Hepatocyte (in vitro differentiated cells): ENCODE measurements at places on chromosomes 12 and 14. TPM values are rescaled to one million over a fixed set of nuclear protein-coding genes. Genes with fewer than 3 reads are reported as not detected.

The PPFIA2 gene
- 1.2 TPM in 1 of 2 replicates, not detected in the other for polyA plus RNA-seq

DNA sequence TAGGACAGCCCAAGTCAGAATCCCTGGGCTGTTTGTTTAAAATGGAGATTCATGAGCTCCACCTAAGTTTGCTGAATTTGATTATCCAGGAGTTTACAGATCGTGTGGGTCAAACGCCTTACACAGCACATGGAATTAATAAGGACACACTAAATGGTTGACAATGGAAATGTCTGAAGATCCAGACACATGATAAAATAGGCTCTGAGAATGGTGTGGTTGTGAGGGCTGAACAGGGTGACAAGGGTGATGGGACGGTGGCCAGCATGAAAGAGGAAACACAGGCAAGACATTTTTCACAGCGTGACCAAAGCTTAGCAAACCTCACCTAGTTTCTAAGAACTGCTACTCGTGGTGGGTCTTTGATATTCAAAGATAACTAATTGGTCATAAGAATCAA lies 12.5 kb downstream of the VWF start:
- DNase-seq: no peak

The PYM1 gene
- polyA plus RNA-seq: 39.9 and 51.1 TPM in 2 replicates

The GPHN gene
- polyA plus RNA-seq: 10.7 and 14.8 TPM in 2 replicates

- DNase-seq: peak; percentile 46
Observed at GRCh38 chr12:76266797-76267196, 81.4 kb downstream of the BBS10 start.

The KRT6A gene
- 0.54 and 2.3 TPM in 2 replicates for polyA plus RNA-seq

GRCh38 chr12:16348435-16349130 lies 1.1 kb downstream of the MGST1 start:
- no peak for DNase-seq

DNA sequence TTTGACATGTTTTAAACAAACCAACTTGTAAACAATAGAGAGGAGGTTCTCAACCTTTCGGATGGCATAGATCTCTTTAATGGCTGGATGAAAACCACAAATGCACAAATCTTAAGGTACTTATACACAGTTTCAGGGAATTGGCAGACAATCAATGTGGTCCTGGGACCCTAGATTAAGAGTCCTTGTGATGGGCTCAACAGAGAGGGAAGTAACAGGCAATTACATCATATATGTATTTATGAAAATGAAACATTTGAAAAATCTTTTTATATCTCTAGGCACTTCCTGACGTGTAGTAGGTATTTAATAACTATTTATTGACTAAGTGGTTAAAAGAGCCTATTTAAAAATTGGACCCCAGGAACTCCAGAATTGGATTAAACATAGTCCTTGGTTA lies 897 bp downstream of the ACTR10 start:
- no peak for DNase-seq

GRCh38 chr14:75392686-75393641 lies 34.9 kb upstream of the JDP2 start:
- DNase-seq: no peak

The TMCC3 gene
- 4.0 and 5.7 TPM in 2 replicates for polyA plus RNA-seq

- no peak for DNase-seq
Observed at GRCh38 chr14:97724265-97724731, 927.1 kb downstream of the VRK1 start.

DNA sequence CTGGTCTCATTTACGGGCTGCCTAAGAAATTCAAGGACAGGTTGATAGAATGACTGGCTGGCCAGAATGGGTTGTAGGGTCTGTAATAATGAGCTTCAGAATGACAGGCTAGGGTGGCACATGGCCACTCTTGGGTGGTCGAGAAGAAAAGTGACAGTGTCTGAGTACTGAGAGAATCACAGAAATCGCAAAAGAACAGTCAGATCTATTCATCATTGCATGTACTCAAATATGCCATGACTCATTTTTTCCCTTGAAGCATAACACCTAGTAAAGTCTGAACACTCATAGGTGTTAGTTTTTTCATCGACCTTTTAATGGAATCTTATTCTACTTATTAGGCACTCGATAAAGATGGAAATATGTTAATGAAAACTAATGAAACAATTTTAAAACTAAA lies 37.8 kb upstream of the SEL1L start:
- no peak for DNase-seq

DNA sequence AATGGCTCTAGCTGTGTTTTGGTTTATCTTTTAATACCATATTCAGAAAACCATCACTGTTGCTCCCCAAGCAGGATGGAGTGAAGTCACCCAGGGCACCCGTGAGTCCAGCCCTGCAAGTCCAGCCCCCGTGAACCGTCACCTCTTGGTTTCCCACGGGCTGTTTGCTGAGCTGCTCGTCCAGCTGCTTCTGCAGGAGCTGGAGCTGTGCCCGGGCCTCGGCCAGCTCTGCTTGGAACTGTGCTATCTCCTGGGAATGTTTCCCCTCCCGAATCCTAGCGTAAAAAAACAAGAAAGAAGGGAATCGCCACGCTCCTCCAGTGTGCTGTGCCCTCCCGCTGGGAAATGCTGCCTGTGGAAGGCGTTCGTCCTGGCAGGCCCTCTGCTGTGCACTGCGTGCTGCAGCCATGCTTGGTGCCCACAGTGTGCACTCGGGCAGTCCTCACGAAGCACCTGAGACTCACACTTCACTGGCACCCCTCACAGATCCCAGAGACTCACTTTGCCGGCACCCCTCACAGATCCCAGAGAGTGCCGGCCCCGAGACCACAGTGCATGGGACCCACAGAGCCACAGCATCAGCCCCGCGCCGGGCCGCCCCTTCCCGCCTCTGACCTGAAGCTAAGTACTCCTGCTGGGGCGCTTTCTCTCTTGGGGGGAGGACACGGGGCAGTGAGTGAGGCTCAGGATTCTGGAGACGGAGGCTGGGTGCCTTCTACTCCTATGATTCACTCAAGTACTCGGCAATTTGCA lies 15.4 kb upstream of the ANKLE2 start:
- no peak for DNase-seq

DNA sequence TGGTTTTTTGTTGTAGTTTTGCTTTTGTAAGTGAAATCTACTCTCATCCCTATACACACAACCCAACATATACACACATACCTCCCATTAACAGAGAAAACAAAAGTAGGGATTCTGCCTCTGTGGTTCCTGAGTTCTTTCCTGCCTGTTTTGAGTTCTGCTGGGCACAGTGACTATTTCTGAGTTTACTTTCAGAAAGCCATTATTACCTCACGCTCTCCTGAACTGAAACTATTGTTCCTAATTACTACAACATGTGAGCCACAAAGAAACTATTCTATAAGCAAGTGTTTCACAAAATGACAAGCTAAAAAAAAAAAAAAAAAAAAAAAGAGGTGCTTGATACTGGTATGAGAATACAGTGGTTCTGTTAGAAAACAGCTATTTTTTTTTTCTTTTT lies 110.9 kb downstream of the ALG10B start:
- no peak for DNase-seq

- no peak for DNase-seq
Observed at GRCh38 chr12:52546126-52546525, 6.8 kb downstream of the KRT71 start.

The UNG gene
- 35.3 and 41.2 TPM in 2 replicates for polyA plus RNA-seq

GRCh38 chr12:69834147-69834546 lies 9.1 kb downstream of the MYRFL start:
- DNase-seq: no peak

- peak; percentile 55 for DNase-seq
Observed at GRCh38 chr14:59632381-59632780, 55.8 kb upstream of the CCDC175 start.

DNA sequence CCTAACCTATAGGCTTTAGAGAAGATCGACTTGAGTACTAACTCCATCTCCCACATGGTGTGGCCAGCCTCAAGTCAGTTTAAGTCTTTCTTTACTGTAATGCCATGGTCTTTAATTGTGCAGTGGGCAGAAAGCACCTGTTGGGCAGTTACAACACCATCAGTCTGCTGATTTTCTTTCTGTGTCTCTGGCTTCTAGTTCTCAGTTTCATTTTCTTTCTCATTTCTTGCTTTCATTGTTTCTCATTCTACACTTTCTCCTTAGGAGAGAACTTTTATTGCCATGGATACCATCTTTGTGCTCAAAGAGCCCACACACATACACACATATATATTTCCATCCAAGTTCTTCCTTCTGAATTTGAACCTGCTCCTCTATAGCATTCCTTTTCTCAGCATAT lies 96.1 kb upstream of the SLC16A7 start:
- no peak for DNase-seq

- DNase-seq: no peak
Observed at GRCh38 chr12:87201598-87201997, 827.6 kb downstream of the C12orf50 start.

- DNase-seq: no peak
Observed at GRCh38 chr12:92110083-92110640, 35.5 kb downstream of the BTG1 start.

DNA sequence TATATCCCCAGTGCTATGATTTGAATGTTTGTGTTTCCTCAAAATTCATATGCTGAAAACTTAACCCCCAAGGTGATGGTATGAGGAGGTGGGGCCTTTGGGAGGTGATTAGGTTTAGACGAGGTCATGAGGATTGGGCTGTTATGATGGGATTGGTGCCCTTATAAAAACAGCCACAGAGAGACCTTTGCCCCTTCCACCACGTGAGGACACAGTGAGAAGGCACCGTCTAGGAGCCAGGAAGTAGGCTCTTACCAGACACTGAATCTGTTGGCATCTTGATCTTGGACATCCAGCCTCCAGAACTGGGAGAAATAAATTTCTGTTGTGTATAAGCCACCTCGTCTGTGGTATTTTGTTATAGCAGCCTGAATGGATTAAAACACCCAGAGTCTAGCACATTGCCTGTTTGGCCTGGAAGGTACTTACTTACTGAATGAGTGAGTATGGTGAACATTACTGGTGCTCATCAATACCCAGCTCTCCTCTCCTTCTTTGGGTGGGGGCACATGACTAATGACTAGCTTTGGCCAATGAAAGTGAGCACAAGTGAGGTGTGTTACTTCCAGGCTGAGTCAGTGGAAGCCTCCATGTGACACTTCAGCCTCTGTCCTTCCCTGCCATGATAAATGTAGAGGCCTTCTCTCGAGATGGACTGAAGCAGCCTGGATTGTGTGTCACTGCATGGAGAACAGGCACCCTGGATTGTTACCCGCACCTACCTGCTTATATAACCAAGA lies 72.4 kb upstream of the CHST11 start:
- no peak for DNase-seq

DNA sequence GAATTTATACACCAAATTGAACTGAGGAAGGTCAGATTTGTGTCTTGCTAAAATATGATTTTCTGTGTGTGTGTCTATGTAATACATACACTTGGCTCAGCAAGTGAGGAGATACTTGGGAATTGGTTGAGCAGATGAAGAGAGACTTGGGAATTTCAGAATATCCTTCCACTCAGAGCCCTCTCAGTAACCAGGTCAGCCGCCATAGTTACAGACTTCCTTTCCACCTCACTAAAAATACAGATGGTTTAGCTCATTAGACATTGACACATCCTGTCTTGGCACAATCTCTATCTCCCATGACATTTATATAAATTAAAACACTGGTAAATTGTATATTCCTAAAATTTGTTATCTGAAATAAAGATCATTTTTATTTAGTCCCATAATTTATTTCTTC lies 15.9 kb downstream of the PIK3C2G start:
- no peak for DNase-seq

The DDX47 gene
- polyA plus RNA-seq: 51.6 and 56.2 TPM in 2 replicates

The PRH2 gene
- 0.36 TPM in 1 of 2 replicates, not detected in the other for polyA plus RNA-seq

- no peak for DNase-seq
Observed at GRCh38 chr12:94769047-94769420, 118.7 kb upstream of the TMCC3 start.

The ACSM4 gene
- polyA plus RNA-seq: not detected in 2 replicates

DNA sequence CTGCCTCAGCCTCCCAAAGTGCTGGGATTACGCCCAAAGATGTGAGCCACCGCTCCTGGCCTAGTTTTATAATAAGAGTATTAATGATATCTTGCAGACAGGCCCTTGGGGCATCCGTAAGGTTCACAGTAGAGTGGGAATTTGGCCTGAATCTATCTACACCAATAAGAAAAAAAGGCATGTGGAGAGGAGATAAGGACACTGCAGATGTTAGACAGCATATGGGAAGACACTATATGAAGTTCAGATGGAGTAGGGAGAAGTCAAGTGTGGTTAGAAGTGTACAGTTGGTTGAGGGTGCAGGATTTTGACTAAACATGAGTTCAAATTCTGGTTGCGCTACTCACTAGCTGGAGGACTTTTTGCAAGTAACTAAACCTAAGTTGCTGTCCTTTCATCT lies 8.5 kb upstream of the TTC8 start:
- no peak for DNase-seq

The TMPRSS12 gene
- 0.11 TPM in 1 of 2 replicates, not detected in the other for polyA plus RNA-seq

The FOXN4 gene
- polyA plus RNA-seq: not detected in 2 replicates

DNA sequence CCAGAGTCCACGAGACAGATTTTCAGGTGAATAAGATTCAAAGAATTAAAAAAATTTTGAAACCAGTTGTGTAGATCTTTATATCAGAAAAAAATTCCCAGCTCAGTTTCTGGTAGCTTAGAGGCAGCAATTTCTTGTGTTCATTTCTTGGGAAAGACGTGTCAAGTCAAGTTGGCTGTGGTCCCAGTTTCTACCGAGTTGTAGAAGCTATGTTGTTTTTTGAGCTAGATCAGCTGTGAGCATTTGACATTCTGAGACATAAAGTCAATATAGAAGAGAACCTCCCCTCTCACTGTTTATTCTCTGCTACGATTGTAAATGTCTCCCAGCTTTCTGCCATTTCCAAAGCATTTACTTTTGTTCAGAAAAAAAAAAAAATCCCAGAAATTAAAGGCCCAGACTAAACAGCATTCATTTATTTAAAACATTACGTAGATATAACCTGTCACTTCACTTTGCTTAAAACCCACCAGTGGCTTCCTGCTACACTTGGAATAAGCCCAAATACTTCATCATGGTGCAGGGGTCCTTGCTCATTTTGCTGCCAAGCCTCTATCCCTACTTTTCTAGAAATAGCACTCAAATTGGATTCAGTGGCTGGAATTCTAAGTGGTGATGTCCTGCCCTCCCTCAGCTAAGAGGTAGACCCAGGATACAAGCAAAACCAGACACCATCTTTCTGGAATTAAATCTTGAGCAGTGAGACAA lies 20.6 kb upstream of the PYGL start:
- DNase-seq: peak; percentile 88
